ENCODE measurements at places on chromosomes 2 and 18.

DNA sequence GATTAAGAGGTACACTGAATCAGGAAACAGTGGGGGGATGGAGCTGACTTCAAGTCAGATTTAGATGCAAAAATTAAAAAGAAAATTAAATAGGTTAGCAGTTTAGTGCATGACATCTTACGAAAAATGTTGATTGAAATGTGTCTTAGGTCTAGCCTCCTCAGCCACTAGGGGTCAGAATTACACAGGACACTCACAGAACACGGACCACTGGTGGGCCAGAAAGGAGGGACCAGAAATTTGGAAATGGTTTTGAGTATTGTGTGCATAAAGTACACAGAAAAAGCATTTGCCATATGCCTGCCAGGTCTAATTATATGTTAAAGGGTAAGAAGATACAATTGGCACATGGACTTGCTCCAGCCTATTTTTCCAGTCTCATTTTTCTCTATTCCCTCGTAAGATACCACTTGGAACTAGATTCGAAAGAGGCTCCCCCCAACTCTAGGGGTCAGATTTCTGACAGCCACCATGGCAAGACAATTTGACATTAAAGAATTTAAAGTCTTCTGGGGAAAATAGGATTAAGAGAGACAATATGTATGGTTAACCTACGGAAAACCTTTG is 550.2 kb upstream of the SETBP1 start:
- DNase-seq: no peak

- no peak for DNase-seq
Observed at GRCh38 chr2:776487-776886, 99.3 kb upstream of the TMEM18 start.

DNA sequence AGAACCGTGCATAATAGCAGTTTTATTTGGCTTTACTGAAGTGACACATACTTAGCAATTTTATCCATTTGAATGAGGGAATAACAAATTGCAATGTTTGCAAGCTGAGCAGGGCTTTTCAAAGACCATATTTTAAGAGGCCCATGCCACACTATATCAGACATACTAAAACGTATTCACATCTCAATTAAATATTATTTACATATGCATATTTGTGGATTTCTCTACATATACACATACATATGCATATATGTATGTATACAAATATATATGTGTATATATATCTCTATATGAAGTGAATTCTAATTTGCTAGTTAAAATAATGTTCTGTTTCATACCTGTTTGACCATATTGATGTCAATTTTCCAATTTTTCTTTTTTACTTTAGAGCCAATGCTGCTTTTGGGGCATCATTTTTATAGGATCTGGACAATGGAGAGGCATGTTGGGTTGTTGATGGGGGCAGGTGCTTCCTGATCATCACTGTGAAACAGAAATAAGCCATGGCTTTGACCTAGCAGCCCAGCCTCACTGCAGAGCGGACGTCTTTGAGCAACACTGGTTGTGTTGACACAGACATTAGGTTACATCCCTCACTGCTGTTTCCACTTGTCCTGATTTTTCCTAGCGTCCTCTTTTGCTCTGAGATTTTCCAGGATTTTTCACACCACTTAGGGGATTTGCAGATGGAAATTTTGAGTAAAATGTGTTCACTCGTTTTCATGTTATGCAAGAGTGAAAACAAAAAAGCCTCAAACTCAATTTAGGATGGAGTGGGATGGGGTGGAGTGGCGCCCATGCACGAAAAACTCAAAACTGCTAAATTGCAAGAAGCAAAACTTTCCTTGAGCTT is 56.9 kb downstream of the RDH14 start:
- DNase-seq: no peak

- no peak for DNase-seq
Observed at GRCh38 chr2:166249318-166249717, 121.5 kb upstream of the SCN1A start.

- DNase-seq: no peak
Observed at GRCh38 chr2:206614811-206615210, 27.5 kb upstream of the FAM237A start.

DNA sequence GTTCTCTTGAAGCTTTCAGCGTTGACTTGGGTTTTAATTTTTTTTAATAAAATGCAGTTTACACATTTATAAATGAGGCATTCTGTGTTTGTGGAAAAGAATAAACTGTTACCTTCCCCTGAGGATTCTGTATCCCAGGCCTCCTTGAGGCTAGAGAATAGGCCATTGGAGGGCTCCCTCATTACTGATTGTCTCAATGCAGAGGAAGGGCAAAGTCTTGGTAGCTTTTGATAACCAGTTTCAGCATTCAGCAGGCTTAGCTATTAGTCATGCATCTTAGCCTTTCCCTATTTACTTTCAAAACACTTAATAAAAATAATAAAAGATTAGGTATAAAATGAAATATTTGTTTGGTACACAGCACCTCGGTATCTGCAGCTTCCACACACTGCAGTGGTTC is 58.1 kb upstream of the OTX1 start:
- DNase-seq: no peak

- no peak for DNase-seq
Observed at GRCh38 chr2:85071096-85071495, 62.1 kb upstream of the TCF7L1 start.

DNA sequence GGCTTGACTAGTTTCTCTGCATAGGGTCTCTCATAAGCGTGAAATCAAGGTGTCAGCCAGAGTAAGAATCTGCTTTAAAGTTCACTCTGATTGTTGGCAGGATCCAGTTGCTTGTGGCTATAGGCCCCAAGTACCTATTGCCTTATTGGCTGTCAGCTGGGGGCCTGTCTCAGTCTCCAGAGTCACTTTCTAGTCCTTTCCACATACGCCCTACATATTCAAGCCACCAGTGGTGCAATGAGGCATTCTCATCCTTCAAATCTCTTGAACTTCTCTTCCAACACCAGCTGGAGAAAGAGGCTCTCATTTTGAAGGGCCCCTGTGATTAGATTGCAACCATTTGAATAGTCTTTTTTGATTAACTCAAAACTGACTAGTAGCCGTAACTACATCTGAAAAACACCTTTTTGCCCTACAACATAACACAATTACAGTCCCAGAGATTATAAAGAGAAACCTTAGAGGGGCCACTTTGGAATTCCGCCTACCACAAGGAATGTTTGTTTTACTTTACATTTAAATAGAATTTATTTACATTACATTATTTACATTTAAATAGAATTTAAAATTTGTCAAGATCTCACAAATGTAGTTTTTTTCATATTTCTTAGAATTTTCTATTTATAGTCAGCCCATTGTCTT is 520.1 kb downstream of the DSC3 start:
- no peak for DNase-seq

DNA sequence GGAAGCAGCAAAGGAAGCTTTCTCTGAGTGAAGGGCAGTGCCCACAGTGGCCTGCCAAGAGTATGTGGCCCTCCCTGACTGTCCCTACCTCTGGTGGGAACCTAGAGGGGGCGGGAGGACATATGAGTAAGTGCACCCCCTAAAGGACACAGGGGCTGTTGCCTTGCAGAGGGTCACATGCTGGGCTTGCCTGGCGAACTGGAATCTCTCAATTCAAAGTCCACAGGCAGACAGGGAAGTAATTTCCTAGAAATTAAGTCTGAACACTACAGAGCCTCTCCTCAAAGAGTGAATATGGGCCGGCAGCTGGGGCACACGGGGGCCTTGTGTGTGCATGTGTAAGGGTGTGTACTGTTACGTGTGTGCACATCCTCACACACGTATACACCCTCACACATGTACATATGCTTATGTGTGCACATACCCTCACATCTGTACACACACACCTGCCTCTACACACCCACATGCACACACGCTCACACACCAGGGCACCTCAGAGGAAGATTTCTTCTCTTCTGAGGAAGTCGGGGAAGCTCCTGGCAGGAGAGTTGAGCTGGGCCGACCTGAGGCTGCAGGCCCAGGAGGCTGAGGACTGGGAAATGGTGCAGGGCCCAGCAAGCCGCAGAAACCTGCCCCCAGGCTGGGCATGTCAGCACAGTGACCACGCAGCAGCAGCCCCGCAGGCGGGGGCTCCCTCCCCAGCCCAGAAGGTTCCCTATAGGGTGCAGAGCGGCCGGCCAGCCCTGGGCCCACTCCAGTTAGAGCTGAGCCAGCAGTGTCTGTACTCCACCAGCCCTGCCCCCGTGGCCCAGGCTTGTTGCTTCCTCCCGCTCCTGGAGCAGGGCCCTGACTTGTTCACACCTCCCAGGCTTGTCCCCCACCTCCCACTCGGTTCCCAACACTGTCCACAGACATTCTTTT is 77.4 kb upstream of the TAF1B start:
- DNase-seq: no peak

DNA sequence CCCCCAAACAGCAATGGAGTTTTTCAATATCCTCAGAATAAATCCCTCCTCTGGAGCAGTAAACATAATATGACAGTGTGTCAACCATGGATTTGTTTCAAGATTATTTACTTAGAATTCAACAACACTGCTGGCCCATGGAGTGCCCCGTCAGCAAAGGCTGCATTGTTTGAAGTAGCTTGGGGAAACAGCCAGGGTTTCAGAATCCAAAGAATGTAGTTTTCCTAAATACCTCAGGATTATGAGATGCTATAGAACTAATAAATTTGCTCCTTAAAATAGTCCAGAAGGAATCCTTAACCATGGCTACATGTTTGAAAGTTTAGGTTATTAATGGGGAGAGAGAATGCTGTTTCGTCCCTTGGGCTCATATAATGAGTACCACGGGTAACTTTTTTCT is 13.1 kb upstream of the CETN1 start:
- DNase-seq: no peak

DNA sequence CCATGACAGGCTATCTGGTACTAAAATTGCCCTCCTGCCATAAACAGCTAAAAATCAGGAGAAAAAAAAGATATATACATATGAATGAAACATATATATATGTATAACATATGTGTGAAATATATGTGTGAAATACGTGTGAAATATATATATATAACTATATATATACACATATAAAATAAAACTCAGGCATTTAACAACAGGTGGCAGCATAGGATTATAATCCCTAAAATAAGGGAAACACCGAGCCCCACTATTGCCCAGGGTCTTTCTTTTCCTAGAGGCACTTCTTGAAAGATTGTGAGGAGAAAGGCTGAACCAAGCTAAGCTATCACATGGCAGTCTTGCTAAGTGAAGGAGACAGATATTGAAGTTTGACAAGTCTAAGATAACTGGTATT is 65.9 kb upstream of the CYTIP start:
- DNase-seq: peak; percentile 13

- DNase-seq: no peak
Observed at GRCh38 chr2:105272176-105272575, 30.6 kb downstream of the GPR45 start.

Data from hippocampal formation (tissue), 2 donors.